Heart right ventricle (tissue), 16 donors: ENCODE measurements at places on chromosomes 5 and 9. TPM values are rescaled to one million over a fixed set of nuclear protein-coding genes. Genes with fewer than 3 reads are reported as not detected.

DNA sequence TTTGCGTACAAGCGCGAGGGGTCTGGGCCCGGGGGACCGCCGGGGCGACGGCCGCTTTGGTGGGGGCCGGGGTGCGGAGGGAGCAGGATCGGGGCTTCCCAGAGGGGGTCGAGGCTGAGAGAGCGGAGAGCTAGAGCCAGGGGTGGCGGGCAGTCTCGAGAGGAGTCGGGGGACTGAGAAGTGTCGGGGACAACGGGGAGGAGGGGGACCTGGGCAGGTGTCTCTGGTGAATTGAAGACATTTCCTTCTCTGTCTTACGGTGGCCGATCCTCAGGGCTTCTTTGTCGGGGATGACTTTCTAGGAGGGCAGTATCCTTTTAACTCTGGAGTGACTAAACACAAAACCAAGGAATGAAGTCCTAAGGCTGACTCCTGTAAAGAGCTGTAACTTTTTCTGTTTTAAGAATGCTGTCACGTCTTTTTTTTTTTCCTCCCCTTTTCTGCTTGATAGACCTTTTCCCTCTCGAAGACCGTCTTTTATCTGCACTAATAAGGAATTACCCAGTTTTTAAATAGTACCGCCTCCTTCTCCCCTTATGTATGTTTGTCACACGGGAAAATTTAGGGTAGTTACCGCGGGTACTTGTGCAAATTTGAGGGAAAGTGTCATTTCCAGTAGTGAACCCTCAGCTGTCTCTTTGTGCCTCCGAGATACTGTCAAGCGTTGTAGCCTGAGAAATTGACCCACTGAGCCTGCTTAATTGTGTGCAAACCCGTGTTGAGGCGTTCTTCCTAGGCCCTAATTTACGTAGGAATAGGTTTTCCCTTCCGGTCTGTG lies 822 bp downstream of the DENND4C start:
- DNase-seq: no peak

- no peak for DNase-seq
Observed at GRCh38 chr9:137969008-137969407, 91.4 kb downstream of the CACNA1B start.

DNA sequence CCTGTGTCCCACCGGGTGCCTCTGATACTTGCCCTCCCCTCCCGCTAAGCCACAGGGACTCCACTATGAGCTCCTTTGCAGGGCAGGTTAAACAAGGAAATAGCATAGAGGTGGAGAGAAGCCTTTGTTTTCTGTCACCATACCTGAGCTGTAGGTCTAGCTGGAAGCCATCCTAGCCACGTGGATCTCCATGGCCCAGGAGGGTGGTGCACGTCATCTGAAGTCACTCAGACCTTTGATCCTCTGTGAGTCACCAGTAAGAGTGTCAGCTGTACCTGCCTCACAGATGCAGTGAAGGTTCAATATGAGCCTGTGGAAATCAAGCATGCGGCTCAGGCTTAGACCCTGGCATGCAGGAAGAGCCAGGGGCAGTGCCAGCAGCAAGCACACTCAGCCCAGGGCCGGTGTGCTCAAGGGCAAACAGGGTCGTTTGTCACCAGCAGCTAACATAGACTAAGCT lies 55.1 kb downstream of the ASS1 start:
- no peak for DNase-seq

DNA sequence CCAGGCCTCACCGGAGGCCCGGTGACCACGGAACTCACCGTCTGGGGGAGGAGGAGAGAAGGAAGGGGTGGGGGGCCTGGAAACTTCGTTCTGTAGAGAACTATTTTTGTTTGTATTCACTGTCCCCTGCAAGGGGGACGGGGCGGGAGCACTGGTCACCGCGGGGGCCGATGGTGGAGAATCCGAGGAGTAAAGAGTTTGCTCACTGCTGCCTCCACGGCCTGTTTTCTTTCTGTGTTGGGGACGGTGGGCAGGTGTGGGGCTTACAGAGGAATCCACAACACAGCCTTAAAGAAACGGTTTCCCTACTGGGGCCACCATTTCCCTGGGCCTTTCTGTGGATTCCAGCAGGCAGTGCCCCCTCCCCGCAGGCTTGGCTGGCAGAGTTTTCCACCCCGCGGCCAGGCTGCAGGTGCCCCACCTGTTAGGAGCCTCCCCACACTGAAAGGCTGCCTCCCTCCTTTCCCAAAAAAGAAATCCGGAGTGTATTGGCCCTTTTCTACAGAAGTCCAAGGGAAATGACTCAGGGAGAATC lies 80.8 kb downstream of the NTNG2 start:
- no peak for DNase-seq

SMIM32 gene
- total RNA-seq: not detected

CDC20B gene
- not detected for total RNA-seq
